ENCODE measurements at places on chromosomes 12 and 14.

GRCh38 chr14:78902010-78902623 lies 731.9 kb downstream of the NRXN3 start:
- peak; percentile 36 for DNase-seq

GRCh38 chr14:68840454-68840853 lies 47.6 kb upstream of the ZFP36L1 start:
- DNase-seq: no peak

DNA sequence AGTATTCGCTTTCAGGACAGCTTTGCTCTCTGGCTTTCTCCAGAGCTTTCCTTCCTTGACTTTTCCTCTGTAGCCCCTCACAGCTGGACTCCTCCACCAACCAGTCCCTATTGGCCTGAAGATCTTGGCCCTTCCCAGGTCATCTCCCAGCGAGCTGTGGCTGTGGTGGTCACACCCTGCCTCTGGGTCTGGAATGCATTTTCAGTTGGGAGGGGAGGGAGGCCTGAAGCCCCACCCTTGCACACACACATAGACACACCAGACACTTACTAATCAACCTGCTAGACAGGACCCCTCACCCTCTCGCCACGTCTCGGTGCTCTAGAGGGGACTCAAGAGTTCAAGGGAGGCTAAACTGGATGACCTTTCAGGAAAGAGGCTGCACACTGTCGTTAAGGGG lies 13.9 kb downstream of the JDP2 start:
- DNase-seq: no peak

DNA sequence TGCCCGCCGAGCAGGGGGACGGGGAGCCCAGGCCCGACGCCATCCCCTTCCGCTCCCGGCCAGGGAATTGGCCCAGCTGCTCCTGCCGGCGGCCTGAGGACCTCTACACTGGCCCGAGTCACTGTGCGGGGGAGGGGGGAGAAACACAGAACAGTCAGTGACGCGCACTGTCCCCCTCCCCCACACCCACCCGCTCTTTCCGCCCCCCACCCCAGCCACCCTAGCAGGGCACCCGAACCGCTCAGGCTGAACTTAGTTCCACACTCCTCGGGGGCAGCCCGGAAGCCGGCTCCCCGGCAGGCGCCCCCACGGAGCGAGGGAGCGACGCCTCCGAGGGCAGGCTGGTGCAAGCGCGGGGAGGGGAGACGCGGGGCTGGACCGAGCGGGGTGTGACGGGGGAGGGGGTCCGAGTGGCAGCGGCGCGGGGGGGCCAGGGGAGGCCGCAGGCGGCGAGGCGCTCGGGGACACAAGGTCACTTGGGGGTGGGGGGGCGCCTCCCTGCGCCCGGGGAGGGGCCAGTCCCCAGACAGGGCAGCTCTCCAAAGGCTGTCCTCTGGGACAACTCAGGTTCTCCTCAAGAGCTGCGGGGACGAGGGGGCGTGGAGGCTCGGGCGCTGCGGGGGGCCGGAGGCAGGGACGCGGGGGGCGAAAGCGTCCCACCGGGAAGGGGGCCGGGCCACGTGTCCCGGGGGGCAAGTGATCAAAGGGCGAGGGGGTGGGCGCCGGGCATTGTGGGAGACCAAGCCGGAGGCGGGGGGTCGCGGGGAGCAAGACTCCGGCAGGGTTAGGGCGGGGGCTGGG lies 648 bp downstream of the CHD4 start:
- no peak for DNase-seq

GRCh38 chr12:32140877-32141276 lies 34.2 kb downstream of the BICD1 start:
- no peak for DNase-seq

GRCh38 chr14:54088271-54088670 lies 131.6 kb upstream of the BMP4 start:
- DNase-seq: no peak

DNA sequence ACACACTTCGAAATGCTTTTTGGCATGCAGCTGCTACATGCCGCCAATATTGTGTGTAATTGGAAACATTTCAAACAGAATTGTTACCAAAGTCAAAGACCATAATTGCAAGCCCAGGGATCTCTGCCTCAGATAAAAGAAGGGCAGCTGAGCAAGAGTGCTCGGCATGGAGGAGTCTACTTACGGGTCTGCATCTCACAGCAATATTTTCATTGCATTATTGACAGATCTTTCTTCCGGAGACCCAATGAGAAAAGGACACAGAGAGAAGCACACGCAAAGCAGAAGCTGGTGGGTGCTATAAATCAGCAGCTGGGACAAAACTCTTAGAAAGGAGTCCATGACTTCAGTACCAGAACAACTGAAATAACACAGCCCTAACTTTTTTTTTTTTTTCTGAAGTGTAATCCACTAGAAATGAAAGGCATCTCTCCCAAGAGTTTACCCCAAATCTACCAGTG lies 4.9 kb downstream of the PRICKLE1 start:
- no peak for DNase-seq

DNA sequence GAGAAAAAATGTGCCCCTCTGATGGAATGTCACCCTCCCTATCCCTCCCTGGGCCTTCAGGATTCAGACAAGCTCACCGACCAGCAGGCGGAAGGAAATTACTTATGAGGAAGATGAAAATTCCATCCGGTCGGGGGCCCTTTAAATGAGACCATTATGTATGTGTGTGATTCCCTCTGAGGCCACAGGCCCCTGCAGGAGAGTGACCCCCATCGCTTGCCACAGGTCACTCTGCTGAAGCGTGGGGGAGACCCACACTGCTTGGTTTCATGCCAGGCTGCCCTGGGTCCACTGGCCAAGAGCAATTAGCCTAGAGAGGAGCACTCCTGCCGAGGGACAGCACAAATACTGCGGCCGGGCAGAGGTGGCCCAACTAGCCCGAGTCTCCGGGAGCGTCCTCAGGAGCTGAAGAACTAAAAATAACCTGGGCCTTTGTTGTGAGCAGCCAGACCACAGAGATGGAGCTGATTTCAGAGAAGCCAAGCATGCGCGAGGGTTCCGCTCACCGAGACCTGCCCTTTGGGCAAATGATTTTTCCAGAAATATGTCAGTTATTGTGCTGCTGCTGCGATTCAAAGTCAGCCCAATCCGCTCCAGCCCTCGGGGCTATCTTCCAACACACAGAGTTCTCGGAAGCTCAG lies 276.4 kb downstream of the DPF3 start:
- DNase-seq: no peak

DNA sequence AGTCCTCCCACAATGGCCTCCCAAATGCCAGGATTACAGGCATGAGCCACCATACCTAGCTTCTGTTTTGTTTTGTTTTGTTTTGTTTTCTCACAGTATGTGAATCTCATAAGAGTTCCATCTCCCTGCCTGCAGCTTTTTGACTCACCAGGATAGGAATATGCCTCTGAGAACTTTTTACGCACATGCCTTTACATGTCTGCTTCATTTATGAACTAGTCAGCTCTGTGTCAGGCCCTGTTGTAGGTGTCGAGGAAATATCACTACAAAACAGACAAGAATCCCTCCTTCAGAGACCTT lies 89.0 kb downstream of the BORCS5 start:
- DNase-seq: no peak

GRCh38 chr12:57772429-57773322 lies at the start of gene EEF1AKMT3:
Gene EEF1AKMT3 (plus strand): TSS chr12:57772614. CDS start chr12:57772725, 111 bp downstream.
- peak; percentile 36 for DNase-seq

GRCh38 chr12:25376985-25377384 lies 126.3 kb upstream of the KRAS start:
- no peak for DNase-seq

GRCh38 chr12:81468206-81468605 lies 290.9 kb downstream of the PPFIA2 start:
- no peak for DNase-seq

GRCh38 chr12:94336211-94336925 lies 123.3 kb downstream of the CEP83 start:
- no peak for DNase-seq

DNA sequence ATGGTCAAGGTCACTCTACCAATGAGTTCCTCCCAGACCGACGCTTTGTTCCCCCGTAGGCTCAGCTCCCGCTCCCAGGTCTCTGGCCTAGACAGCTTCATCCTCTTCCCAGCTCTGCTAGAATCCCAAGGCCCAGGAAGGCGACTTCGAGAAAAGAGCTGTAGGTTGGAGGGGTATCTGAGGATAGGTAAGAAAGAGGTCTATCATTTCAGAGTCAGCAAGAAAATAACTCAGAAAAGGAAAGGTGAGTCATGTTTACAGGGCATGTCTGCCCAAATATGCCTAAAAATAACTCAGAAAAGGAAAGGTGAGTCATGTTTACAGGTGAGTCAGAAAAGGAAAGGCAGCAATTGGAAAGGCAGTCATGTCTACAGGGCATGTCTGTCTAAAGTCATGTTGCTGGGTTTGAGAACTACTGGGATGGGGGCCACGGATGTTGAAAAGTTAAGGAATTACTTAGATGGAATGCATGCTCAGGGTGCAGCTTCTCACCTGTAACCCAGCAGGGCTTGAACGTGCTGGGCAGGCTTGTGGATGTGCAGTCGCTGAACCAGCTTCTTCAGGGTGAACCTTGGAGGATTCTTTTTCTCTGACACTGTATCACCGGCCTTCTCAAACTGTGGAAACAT lies 12.2 kb downstream of the TEP1 start:
- no peak for DNase-seq

DNA sequence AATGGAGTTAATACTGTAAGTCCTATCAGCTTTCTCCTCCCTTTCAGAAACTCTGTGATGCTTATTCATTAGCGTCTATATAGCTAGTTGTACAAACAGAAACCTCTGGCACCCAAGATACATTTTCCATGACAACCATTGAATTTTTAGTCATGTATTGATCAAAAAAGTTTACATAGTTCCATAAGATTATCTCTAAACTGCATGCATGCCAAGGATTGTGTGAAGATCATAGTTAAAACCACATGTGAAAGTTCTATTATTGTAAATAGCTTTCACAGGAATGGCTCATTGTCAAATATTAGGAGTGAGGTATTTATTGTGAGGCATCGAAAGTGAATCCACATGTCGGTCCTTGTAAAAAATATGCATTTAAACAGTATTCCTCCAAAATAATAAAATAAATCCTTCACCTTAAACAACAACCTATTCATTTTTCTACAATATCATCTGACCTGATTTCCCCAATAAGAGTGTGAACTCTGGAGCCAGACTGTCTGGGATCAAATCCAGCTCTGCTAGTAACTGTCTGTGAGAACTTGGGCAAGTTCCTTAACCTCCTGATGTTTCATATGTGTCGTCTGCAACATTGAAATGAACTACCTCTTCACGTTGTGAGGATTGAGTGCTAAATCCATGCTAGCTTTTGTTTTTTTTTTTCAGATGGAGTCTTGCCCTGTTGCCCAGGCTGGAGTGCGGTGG lies 10.6 kb upstream of the CDKL1 start:
- no peak for DNase-seq

DNA sequence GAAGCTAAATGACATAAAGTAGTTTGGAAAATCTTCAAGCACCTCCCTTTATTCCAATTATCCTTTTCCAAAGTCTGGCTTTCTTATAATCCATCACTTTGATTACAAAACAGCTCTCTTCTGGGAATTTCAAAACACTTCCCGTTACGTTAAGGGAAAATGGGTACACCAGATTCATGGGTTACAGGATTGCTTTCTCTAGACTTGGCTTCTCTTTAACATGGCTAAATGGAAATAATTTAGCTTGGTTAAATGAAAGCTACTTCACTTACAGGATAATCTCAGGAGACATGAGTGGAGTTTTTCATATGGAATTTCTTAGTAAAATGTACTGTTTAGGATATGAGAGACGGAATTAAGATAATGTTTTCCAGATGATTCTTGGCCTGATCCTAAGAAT lies 14.7 kb downstream of the GSTZ1 start:
- DNase-seq: no peak

DNA sequence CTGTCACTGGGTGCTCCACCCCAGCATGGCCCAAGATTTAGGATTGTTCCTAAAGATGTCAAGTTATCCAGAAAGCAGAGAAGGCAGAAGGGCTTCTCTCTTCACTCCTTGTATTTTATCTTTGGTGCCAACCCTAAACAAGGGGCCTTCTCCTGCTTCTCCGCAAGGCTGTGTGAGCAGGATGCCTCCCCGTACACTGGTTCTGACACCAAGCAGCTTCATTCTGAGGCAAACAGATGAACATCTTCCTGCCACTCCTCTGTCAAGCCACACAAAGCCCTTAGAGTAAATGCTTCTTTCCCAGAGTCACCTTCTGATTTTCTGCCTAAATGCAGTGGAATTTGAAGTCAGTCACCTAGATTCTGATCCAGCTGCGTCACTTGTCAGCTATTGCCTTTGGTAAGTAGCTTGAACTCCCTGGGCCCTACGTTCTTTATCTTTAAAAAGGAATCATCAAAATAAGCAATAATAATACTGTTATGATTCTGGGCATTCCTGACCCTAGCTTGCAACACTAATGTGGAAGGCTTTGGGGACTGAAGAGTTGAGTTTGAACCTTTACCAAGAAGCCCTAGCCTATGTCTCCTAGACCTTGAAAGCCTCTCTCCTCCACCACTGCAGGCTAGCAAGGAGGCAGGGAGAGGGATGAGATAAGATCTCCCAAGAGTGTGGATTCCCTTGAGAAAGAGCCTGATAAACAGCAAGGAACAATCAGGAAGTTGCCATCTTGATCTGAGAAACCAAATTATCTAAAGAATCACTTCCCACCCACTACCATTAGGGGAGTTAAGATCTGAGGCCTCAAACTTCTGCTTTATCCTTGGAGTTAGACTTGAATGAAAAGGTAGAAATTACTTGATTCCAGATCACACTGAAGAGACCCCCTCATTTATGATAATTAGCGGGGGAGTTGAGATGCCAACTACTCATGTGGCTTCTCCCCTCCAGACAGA lies 5.7 kb downstream of the KRT73 start:
- DNase-seq: no peak

- no peak for DNase-seq
These were observed 3.8 kb downstream of the ARHGEF40 start for GRCh38 chr14:21073921-21074320.

DNA sequence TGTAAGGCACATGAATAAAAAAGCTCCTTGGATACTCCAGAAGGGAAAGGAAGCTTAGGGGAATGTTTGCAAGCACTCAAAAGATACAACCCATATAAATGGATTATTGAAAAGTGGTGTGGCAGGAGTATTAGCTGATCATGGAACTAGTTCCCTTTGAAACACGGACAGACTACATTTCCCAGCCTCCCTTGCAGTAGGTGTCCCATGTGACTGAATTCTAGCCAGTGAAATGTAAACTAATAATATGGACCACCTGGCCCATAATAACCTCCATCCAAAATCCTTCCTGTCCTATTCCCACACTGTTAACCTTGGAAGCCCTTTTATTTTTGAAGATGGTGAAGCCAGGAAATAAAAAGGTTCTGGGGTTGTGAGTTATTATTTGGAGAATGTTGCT lies 242.3 kb downstream of the SUDS3 start:
- no peak for DNase-seq
